Anterior cingulate cortex (tissue), 58 donors: ENCODE measurements at places on chromosomes 6 and 20.

- no peak for DNase-seq
Observed at GRCh38 chr6:116292553-116292952, 12.8 kb upstream of the TSPYL1 start.

GRCh38 chr20:50460115-50460607, 50.0 kb upstream of the PTPN1 start:
- no peak for DNase-seq

GRCh38 chr20:40942006-40942405, 86.6 kb upstream of the TOP1 start:
- no peak for DNase-seq

DNA sequence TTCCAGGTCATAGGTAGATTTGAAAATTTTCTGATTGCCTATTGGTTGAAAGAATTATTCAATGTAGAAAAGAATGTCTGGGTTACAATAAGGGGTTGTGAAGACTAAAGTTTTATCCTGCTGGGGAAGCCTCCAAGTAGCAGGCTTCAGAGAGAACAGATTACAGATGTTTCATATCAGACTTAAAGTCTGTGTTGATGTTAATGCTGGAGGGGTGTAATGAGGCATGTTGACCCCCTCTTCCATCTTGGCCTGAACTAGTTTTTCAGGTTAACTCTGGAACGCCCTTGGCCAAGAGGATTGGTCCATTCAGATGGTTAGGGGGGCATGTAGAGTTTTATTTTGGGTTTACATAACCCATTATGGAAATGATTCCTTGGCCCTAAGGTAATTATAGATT, 356.2 kb downstream of the UTRN start:
- DNase-seq, result no peak

DNA sequence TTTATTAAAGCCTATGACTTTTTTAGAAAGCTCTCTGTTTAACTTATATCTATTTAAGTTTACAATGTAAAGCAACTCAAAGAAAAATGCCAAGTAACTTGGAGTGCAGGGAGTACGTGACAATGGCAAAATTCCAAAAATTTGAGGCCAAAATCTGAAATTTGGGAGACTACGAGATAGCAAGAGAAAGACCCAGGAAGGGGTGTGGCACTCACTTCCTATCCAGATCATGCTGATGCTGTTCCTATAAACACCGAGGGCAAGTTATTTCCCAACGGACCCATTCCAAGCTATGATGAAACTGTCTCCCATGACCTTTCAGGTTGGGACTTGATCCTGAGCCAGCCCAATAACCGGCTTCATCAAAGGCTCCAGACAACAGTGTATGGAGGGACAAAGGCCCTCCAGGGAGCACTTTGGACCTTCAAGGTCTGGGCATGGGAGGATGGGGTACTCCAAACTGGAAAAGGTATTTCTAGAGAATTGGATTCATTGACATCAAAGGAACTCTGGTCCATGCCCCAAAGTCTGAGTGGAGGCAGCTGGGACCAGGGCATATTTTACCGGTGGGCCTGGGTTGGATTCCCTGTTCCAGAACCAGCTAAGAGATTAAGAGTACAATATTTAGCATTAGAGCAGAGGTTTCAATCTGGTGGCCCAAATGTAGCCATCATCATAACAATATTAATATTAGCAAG, 15.7 kb upstream of the SLC13A3 start:
- no peak for DNase-seq

DNA sequence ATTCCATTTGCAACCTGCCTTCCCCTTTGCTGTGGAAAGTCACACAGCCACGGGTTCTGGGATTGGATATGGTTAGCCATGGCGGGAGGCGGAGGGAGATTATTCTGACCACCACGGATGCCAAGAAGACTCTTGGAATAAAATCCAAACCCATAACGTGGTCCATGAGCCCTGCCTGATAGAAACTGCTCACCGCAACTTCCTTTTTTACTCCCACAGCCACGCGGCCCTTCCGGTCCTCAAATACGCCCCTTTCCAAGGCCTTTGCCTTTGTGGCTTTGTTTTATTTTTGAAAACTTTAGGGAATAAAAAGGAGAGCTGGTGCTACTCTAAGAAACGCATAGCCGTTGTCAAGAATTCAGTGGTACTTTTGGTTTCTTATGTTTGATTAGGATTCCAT, 602.5 kb upstream of the CDH4 start:
- DNase-seq, result no peak

DNA sequence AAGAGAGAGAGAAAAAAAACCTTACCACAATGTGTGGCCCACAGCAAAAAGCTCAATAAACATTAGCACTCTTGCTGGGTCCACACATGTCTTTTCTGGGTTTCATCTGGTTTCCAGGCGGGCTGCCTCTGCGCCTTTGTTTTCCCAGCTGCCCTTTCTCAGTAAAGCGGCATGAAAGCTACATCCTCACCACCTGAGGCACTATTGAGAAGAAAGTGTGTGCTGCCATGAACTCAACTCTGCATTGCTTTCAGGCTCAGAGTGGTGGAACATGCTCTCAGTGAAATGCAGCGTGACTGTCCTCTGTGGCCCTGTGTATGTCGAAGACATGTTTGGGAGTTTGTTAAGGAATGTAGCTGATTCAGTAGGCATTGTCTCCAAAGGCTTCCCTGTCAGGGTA, 102.3 kb downstream of the LYRM2 start:
- no peak for DNase-seq

- DNase-seq, result no peak
Observed at GRCh38 chr6:136274062-136274461, 15.6 kb downstream of the BCLAF1 start.

DNA sequence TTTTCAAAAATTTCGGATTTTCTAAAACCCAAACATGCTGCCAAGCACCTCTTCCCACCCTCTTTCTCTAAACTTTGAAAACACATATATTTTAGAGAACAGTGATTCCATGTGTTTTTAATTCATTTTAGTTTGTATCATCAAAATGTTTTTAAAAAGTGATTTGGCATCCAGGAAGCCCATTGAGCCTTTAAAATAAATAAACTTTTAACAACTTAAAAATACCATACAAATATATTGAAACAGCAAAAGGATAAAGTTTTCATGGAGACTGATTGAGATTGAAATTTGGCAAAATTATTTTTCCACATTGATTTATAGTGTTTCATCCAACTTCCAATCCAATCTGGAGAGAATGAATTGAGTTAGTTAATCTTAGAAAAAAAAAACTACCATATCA, 374.7 kb downstream of the CD109 start:
- no peak for DNase-seq

- no peak for DNase-seq
Observed at GRCh38 chr6:135910790-135911618, 59.5 kb downstream of the PDE7B start.

GRCh38 chr6:7723554-7723953, 2.3 kb upstream of the BMP6 start:
- no peak for DNase-seq

GRCh38 chr6:149166336-149166735, 151.2 kb upstream of the TAB2 start:
- no peak for DNase-seq

DNA sequence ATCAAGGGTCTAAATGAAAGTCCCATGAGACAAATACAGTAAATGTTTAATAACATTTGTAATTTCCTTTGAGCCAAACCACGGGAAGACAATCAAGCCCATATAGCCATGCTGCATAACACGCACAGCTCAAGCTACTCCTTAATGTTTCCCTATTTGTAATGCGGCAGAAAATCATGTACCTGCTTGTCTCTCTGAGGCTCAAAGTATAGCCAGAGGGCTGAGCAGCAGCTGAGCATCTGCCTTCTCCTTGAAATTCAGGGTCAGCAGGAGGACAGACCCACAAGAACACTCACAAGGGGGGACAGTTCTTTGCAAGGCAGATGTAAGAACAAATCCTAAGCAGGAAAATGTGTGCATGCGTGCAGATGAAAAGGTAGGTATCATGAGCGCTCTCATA, 45.8 kb upstream of the JARID2 start:
- DNase-seq, result no peak
